ENCODE measurements at places on chromosomes 4 and X.

DNA sequence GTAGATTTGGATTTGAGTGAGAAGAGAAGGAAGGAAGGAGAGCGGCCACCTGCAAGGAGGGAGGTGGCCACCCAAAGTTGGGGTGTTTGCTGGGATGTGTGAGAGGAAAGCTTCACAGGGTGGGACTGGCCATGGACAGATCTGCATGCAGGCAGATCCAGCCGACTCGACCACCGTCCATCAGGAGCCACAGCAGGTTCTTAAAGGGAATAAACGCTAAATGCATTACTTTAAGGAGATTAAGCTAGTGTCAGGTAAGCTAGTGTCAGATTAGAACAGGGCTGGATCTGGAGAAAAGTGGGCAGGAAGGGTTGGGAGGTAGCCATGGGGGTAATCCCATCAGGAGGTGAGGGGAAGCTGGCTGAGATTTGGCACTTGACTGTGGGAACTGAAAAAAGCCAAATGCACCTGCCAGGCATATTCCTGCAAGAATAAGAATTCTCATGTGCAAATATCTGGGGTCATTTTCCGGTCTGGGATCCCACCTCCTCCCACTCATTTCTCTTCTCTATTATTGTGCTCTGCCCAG is 79.6 kb downstream of the MGST2 start:
- DNase-seq, result no peak

GRCh38 chrX:129678614-129679195 is 23.9 kb upstream of the APLN start:
- no peak for DNase-seq

DNA sequence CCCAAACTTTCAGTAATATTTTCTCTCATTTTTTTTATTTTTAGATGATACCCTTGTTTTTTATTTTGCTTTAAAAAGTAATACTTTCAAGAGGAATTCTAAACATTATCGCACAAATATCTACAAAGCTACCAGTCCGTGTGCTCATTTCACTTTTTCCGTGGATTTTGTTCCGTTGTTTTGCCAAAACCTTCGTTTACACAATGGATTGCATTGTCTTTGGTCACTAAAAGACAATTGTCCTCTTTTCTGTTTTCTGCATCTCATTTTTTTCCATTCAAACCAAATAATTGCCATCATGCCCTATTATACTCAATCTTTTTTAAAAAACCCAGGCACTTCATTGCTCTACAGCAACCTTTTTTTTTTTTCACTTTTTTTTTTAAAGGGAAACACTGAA is 214.9 kb downstream of the CXXC4 start:
- no peak for DNase-seq

DNA sequence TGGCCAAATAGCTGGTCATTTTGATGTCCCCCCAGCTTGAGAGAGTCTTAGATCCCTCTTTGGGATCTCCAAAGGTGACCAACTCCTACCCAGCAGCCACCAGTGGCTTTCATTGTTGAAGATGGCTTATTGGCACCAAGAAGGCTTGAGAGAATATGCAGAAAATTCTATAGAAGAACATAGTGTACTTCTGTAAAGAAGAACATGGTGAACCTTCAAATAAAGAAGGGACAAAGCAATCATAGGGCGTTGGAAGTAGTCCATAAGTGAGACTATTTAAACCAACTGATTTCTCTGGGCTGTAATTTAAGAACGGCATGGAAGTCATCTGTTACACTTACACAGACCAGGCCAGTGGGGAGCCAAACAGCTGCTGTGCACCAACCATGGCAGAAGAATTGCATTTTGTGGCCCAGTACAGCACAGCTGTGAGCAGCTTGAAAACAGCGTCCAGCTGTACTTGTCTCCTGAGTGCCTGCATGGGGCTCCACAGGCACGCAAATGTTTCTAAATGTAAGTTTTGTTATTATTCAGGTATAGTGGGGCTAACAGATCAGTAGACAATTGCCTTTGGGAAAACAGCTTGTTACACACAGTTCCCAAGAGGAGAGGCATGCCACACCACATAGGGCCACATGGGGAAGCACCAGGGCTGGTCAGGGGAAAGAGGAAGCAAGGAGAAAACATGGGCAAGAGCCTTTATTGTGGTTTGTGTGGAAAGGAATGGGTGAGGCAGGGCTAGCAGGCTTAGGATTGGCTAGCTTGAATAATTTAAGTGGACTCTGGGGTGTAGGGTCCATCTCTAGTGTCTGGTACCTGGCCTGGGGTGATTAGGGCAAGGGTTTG is 125.0 kb downstream of the ARHGAP6 start:
- no peak for DNase-seq

DNA sequence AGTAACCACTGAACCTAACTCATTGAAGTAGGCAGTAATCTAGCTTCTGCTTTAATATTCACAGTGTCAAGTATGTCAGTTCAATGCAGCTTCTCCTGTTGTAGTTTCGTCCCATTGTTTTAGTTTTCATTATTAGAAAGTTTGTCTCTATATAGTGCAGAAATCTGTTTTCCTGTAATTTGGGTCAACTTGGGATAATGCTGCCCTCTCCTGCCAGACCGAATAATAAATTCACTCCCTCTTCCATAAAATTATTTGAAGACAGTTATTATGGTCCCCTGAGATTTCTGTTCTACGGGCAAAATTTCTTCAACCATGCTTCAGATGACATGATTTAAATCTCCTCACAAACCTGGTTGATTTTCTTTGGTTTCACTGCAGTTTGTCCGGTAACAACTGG is 4.6 kb upstream of the LUZP4 start:
- DNase-seq, result no peak

DNA sequence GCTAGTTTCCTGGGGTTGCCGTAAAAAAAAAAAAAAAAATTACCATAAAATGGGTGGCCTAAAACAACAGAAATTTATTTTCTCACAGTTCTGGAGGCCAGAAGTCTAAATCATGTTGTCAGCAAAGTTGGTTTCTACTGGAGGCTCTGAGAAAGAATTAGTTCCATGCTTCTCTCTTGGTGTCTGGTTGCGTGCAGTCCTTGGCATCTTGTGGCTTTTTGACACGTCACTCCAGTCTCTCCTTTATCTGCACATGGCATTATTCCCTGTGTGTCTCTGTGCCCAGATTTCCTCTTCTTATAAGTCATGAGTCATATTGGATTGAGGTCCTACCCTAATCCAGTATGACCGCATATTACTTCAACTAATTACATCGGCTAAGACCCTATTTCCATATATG is 38.7 kb downstream of the SPATA4 start:
- DNase-seq, result no peak

GRCh38 chr4:10608501-10609219 is 75.9 kb downstream of the CLNK start:
- DNase-seq, result no peak

DNA sequence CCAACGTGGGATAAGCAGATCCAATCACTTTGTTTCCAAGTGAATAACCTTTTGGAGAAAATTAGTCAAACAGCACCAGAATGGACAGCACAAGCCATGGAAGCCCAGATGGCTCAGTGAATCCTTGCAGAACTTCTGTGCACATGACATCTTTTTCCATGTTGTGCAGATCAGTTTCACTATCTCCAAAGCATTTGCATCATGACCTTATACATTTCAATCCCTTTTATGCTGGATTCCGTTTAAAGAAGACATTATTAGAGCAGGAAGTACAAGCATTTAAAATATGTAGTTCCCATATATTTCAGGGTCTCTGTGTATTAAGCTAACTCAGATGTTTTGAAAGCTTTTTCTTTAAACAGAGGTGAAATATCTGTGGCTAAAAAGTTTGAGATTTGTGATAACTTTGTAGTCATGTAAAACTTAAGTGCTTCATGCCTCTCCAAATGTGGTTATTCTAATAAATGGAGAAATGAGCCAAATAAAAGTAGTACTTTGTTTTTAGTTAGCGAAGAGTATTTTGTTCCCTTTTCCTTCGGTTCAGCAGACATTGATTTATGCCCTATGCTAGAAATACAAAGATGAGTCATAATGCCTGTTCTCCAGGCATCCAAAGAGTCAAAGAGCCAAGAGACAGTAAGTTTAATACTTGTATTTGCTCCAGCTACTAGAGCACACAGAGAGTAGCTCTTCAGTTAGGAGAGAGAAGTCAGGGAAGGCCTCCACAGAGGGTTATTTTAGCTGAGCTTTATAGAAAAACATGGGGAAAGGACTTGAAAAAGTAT is 39.0 kb downstream of the PLAC8 start:
- no peak for DNase-seq

DNA sequence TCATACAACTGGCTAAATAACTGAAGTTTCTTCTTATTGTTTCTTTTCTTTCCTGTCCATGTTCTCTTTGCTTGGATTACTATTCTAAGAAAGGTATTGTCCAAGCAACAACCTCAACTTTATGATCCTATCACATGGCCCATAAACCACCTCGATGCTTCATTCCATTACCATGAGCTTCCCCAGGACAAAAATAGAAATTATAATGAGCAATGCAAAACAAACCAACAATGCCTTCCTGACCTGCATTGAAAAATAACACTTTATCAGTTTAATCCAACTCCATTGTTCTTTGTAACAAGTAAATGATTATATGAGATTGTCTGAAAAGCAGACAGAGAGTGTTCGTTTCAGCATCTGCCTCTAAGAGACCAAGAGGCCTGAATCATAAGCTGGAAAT is 148.8 kb downstream of the HS6ST2 start:
- DNase-seq, result no peak

DNA sequence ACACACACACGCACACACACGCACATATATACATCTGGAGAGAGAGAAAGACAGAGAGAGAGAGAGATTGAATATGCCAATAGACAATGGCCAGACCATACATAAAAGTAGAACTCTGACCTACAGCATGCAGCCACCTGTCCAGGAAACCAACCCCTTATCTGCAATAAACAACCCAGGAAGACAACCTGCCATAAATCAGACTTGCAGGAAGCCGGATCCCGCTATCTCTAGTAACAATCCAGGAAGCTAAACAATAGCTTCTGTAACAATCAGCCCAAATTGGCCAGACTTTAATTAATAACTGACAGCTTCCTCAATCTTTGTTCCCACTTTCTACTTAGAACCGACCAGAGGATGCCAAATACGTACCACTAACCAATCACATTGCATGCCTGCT is 173.2 kb downstream of the LDB2 start:
- no peak for DNase-seq

DNA sequence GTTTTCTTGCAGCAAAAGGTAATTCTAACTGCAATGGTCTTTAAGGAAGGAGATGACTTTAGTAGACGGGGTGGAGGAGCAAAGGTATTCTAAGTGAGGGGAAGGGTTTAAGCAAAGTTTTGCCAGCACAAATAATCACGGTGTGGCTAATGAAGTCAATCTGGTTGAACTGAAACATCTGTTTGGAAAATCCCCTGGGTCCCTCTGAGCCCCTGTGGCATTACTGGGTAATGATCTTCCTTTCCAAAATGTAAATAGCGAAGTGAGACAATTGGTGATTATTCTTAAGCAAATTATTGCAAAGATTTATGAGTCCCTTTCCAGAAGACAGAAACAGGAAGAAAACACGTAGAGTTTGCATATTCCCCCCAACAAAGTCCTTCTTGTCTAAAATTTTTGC is 47.2 kb downstream of the FGFBP1 start:
- no peak for DNase-seq

GRCh38 chr4:154349829-154350228 is 141.8 kb downstream of the DCHS2 start:
- DNase-seq, result no peak

DNA sequence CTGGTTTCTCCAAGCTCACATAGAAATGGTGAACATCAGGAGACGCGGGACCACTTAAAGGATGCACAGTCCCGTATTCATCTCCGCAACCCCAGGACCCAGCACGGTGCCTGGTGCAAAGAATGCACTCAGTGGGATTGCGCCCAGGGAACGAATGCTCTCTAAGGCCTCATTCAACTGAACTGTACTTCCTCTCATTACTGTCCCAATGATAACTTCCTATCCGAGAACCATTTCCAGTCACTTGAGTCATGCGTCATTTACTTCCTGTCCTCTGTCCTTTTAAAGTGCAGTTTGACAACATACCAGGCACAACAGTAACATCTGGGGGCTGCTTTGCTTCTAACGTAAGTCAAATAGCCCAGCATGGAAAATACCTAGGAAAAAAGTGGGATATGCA is 75.7 kb downstream of the RBM47 start:
- no peak for DNase-seq

- DNase-seq, result no peak
These were observed 26.7 kb downstream of the SMARCA1 start for GRCh38 chrX:129496625-129497024.

DNA sequence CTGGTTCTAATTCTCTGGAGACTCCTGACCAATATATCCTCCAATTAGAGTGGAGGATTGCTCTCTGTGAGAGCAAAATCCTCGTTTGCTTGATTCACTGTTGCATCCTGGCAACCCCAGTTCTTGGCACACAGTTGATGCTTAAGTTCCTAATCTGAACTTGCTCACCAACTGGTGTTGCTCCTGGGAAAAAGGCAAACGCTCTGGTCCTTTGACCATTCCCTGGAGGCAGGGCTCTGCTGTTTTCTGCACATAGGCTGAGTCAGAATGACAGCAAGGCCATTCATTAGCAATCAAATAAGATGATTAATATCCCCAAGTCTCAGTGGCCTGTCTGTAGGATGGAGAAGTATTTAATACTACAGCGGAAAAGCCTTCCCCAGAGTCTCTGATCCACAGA is 172.7 kb upstream of the TBC1D9 start:
- no peak for DNase-seq

- no peak for DNase-seq
These were observed at the start of gene SULT1B1 for GRCh38 chr4:69760455-69760854. Gene SULT1B1, minus strand, starts transcription at chr4:69760620. Its CDS starts 5,403 bp downstream, at chr4:69755217.

GRCh38 chrX:20567108-20567507 is 300.4 kb upstream of the RPS6KA3 start:
- no peak for DNase-seq

Measured in stimulated activated CD8-positive, alpha-beta memory T cell treated with anti-CD3 and anti-CD28 coated beads, Interleukin-15, amount 100 ng/mL, for 48 hours (primary cell).